ENCODE measurements at places on chromosomes 5 and 9. TPM values are rescaled to one million over a fixed set of nuclear protein-coding genes. Genes with fewer than 3 reads are reported as not detected.
A peak's percentile ranks its signal among the peaks of the same experiment; 100 is the strongest.

The ADAMTS12 gene
- total RNA-seq, result 1.9 TPM

DNA sequence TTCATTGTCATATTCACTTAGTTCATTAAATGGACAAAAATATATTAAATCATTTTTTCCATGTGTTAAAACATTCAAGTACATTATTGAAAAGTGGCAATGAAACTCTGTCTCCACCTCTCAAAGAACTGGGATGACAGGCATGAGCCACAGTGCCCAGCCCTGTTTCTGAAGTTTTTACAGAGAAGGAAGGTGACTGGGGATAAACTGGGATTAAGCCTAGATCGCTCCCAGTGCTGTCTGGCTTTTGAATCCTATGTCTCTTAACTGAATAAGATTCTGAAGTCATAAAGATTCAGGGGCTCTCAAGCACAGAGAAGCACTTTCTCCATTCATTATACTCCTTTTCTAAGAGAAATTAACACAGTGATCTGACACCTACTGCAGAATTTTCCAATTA, 88.3 kb downstream of the SLC38A9 start:
- no peak for DNase-seq

The FAM221B gene
- total RNA-seq, result not detected

DNA sequence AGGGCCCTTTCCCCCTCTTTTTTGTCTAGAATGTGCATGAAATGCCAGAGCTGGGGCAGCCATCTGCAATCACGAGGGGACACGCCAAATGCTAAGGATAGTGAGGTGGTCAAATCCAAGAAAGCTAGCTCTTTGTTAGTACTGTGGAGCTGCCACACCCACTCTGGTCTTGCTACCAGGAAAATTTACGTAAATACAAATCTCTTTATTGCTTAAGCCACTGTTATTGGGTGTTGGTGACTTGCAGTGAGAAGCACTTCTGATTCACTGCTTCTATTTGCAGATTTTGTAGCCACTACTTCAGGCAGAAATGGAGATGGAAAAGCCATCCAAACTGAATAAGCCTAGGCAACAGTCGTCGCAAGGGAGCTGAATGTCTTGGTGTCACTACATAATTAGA, 25.6 kb upstream of the SUSD1 start:
- no peak for DNase-seq

The PCDHGA5 gene
- 0.35 TPM for total RNA-seq

- no peak for DNase-seq
These were observed 12.0 kb downstream of the MACIR start for GRCh38 chr5:103270581-103270980.

GRCh38 chr5:36691696-36692371, 85.4 kb downstream of the SLC1A3 start:
- DNase-seq, result no peak

DNA sequence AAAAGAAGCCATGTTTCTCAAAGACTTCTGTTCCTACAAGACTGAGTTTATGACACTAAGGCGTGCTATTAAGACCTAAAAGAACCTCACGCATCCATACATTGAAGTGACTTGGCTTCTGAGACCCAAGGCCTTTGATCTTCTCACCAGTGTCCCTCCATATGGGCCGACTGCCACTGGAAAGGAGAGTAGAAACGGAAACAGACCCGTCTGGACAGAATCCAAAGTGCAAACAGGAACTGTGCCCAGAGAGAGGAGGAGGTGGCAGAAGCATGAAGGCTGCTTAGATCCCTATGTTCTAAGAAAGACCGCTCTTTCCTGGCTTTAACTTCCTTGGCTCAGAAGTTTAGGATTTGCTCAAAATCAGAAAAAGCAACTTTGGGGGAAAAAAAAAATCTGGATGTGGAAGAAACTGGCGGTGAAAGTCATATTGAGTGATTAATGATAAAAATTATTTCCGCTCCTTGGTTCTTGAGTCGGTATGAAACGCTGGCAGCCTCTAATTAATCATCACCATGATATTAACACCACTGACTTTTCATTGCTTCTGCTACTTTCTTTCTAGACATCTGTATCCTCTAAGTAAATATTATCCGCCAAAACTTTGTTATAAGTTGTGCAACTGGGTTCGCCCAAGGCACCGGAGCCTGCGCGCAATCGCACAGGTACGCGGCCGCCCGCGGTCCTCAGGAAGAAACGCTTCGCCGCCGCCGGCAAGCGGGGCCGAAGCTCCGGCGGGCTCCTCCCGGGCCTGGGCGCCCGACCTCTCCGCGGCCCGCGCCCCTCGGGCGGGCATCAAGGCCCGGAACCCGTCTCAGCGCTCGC, 726 bp downstream of the DAP start:
- DNase-seq, result peak; percentile 87

DNA sequence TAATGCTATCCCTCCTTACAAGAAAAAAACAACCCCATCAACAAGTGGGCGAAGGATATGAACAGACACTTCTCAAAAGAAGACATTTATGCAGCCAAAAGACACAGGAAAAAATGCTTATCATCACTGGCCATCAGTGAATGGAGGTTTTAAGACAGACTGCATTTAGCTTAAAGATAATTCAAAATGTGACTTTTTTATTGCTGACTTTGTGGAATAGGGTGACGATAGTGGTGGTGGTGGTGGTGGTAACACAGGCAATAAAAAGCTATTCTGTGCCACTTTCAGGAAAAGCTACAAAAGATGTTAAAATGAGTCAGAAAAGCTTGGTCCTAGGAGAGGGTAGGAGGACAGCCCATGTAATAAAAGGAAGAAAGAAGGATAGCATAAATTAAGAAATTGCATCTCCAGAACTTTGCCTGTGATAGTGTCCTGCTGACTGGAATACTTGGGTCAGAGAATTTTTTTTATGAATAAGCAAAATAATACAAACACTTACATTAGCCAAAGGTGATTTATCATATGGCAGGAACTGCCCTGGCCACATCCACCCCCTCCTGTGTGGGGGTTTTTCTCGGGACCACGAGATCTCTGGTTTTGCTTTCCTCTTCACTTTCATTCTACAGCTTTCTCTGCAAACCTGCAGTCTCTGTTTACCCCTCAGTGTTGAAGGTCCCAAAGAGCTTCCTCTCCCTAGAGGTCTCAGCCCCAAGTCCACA, 186.7 kb downstream of the DRD1 start:
- DNase-seq, result no peak

DNA sequence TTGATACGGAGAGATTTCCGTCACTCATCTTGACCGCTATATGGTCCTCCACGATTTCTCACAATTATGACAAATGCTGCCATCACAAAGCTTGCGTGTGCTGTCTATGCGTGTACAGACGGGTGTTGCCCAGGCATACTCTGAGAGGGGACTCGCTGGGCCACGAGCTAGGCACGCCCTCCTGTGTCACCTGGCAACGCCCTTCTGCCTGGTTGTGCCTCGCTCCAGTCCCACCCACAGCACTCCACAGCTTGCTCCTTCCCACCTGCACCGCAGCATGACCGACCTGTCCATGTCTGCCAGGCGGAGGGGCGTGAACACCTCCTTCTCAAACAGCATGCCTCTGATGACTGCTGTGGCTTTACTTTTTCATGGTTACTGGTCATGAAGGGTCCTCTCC, 55.6 kb downstream of the CAMSAP1 start:
- DNase-seq, result no peak

The FOXD4L6 gene
- total RNA-seq, result not detected

DNA sequence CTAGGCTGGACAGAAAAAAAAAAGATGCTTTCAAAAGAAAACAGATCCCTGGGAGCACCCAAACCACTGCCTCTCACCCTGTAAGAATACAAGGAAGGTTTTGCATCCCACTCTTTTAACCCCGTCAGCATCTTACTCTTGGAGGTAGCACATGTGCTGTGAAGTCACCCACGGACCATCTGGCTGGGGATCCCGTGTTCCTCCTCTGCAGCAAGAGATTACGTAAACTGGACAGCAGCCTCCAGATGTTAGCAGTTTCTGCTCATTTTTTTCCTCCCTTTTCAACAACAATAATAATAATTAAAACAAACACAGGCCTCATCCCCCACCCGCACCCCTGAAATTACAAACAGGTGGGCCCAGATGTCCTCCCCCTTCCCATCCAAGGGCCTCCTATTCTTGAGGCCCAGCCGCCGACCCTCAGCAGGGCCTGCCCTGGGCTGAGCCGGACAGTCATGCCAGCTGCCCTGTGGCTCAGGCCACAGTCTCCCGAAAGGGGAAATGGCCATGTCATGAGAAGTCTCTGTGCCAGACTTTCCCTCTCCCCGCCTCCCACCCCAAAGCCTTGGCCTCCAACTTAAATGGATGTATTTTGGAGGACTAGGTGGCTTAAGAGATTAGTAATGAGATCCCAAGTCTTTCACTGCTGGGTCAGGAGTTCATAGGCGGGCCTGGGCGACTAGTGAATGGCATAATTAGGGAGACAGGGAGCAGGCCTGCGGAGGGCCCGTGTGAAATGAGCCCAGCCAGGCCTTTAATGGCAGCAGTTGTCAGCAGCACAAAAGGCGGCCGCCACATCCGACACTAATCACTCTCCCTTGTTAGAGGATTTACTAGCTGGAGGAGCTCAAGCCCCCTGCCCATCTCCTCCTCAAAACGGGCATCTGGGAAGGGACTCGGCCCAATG, 165.1 kb downstream of the PAPPA start:
- no peak for DNase-seq

DNA sequence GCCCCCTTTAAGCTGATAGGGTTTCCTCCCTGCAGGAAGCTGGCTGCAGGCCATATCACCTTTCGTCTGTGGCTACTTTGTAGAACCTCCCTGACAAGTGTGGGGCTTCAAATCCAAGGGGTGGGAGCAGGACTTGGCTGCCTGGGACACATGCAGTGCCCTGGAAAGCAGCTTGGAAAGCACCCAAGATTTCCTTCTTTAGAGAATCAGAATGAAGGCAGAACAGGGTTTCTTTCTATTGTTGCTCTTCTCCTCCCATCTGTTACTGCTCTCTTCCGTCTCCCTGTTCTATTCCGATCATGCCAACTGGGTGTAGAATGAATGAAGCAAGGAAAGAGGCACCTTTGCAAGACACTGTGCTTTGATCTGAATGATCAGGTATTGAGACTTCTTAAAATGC, 282.2 kb downstream of the MED10 start:
- no peak for DNase-seq

GRCh38 chr5:23400951-23401350, 106.5 kb upstream of the PRDM9 start:
- DNase-seq, result no peak

GRCh38 chr9:16828340-16829281, 41.9 kb downstream of the BNC2 start:
- no peak for DNase-seq

DNA sequence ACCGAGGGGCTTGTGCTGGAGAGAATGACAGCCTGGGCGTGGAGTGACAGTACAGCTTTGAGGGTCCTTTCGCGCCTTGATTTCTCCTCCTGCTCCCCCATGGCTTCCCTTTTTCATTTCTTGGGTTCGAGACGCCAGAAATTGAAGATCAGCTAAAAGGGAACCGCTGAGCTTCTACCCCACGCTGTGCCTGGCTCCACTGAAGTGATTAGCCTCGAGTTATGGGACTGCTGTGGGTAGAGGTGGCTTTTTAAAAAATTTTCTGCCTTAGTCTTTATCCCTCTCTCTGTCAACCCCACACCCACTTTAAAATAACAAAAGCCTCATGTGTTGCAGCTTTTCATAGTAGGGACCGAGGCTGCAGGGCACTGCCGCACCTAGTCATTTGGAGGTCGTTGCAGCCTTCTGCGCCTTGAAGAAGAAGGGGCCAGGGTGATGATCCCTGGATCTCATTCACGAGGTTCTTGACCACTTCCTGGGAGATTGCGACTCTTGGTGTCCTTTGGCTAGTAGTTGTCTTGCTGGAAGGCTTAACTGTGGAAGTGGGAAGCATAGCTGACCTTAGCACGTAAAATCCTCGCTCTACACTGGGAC, 603 bp downstream of the PPIP5K2 start:
- no peak for DNase-seq

DNA sequence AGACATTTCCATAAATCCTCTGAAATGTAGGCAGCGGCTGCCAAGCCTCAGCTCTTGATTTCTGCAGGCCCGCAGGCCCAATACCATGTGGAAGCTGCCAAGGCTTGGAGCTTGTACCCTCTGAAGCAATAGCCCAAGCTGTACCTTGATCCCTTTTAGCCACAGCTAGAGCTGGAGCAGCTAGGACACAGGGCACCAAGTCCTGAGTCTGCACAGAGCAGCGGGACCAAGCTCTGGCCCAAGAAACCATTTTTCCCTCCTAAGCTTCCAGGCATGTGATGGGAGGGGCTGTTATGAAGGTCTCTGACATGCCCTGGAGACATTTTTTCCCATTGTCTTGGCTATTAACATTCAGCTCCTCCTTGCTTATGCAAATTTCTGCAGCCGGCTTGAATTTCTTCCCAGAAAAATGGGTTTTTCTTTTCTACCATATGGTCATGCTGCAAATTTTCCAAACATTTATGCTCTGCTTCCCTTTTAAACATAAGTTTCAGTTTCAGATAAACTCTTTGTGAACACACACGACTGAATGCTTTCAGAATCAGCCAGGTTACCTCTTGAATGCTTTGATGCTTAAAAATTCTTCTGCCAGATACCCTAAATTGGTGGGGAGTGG, 14.4 kb upstream of the ZFR start:
- peak; percentile 87 for DNase-seq

The UAP1L1 gene
- 1.8 TPM for total RNA-seq

DNA sequence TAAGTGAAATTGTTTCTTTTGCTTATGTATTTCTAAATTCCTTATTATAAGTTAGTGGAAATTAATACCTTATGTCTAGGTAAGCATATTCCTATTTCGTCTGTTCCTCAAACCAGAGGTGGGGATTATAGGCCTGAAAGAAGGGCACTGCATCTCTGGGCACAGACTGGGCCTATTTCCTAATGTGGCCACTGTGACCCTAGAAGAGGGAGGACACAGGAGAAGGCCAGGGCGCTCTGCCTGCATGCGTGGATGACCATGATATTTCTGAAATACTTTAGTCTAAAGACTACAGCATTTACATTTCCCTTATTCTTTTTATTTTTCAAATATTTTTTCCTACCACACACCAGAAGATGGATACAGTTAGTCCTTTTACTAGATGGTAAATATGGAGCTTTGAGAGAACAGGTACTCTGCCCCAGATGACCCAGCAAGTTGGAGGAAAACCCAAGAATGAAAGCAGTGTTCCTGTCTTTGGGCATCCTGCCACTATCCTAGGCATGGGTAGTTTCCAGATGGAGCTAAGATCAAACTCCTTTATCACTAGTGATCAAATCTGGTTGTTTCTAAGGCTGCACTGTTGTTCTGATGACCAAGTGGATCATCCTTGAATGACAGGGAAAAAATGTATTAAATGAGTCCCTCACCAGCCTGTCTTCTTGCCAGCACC, 27.8 kb downstream of the RUSC2 start:
- peak; percentile 55 for DNase-seq

The SLC35D2 gene
- 33.2 TPM for total RNA-seq
